ENCODE measurements at places on chromosomes 1 and 21.

- DNase-seq = no peak
Measured at GRCh38 chr1:212295579-212295978, 10.4 kb downstream of the PPP2R5A start.

- DNase-seq = no peak
Measured at GRCh38 chr1:52590266-52590665, 11.9 kb upstream of the GPX7 start.

DNA sequence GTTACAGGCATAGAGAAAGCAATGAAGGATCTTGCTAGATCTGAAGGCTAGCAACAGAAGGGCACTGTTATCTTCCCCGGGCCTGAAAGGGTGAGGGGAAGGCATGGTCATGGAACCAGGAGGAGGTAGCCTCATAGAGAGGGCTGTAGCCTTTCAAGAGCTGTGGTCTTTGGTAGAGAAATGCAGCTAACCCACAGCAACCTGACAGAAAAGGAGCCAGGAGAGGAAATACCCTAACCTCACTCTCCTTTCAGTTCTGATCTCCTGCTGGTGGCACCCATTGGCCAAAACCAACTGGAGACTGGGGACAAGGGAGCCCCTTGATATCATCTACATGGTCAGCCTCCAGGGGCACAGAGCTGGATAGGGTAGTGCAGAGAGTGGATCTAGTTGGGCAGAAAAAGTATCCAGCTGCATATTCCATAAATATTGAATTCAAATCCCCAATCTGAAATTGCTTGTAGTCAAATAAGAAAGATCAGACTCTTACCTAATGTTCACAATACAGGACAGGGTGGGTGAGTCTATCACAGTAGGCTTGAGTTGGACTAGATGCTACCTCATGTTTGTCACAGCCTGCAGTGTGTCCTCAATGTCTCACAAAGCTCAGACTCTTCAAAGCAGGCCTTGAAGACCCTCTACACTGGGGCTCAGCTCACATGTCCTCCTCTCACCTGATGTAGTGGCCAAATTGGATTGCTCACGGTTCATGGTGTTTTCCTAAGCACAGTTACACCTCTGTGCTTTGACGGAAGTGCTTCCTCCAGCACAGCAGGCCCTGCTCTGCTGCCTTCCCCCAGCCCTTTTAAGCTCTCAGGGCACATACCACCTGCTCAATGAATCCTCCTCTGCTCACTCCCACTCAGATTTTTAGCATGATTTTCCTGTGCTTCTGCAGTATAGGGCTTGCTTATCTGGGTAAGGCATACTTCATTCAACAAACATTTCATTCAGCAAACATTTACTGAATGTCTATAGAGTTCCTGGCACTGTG lies 74.1 kb upstream of the JUN start:
- no peak for DNase-seq

DNA sequence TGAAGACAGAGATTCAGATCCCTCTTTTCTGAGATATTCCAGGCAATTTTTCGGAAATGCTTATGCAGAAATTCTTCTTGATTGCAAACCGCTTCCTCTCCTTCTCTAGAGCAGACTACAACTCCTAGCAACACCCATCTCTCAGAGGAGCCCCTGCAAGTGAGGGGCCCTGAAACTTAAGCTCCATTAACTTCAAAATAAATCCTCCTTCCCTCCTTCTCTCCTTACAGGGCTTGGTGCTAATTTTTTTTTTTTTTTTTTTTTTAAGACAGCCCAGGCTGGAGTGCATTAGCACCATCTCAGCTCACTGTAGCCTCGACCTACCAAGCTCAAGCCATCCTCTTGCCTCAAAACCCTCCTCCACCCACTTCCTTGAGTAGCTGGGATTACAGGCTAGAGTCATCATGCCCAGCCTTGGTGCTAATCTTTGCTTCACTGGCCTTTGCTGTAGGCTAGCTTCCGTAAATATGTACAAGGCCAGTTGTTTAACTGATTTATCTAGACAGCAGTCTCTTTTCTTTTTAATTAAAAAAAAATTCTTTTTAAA lies 30.2 kb upstream of the SFPQ start:
- no peak for DNase-seq

DNA sequence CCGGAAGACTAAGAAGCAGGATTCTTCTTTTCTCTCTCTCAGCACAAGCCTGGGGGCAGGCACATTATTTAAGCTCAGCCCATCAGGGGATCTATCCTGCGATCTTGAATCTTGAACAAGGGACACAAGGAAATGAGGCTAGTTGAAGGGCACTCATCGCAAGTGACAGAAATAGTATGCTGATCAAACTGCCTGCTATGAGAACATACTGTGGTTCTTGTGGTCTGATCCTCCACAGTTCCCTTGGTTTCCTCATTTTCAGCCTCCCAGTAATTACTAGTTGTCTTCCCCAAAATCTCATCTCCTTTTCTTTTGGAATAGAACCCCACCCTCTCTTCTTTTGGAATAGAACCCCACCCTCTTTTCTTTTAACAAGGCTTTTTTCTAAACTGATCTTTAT lies 6.5 kb downstream of the ANKRD45 start:
- no peak for DNase-seq

- DNase-seq = peak; percentile 52
Measured at GRCh38 chr1:222464841-222465210, 83.1 kb downstream of the HHIPL2 start.

- peak; percentile 29 for DNase-seq
Measured at GRCh38 chr1:65309304-65310077, at the start of gene DNAJC6. Gene DNAJC6 (plus strand): TSS chr1:65309543. CDS start chr1:65309746, 203 bp downstream.

GRCh38 chr21:29429218-29429617 lies 130.5 kb downstream of the BACH1 start:
- DNase-seq = no peak

DNA sequence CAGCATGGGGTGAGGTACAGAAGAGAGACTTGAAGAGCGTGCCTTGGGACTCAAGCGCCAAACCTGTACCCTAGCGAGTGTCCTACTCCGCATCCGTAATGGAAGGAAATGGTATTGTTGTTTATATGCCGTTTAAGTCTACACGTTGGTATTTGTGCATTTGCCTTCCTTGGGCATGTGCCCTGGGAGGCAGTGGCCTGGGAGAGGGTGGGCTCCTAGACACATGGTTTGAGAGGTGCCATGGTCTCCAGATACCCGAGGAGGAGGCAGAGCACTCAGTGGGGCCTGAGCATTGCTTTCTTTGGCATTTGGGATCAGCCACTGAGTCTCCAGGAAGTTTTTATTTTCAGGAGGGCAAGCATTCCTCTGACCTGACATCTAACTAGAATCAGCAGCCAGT lies 6.5 kb downstream of the ZNF672 start:
- no peak for DNase-seq

DNA sequence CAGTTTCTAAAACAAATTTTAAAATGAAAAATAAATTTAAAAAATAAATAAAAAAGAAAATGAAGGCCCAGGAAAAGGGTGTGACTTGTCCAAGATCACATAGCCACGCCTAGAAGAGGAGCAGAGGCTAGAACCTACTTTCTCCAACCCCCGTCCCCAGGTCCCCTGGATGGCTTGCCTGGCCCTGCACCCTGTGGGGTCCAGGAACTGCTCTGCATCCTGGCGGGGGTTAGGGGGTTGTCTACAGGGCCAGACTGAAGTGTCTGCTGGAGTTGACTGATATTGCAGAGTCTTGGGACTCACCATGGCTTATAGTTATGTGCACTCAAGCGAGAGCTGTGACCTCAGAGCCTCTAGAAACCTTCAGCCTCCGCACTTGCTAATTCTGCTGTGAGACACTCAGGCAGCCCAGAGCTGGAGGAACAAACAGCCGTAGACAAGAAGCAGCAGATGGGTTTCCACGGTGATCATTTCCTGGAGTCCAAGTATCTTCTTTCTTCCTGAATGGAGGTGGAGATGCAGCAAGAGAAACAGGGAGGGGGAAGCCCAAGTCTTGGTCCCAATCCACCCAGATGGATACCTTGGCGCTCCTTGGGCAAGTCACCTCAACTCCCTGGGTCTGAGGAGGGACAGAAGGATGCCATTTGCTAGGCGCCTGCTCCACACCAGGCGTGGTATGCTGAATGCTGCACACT lies 5.2 kb upstream of the EXTL1 start:
- DNase-seq = no peak

DNA sequence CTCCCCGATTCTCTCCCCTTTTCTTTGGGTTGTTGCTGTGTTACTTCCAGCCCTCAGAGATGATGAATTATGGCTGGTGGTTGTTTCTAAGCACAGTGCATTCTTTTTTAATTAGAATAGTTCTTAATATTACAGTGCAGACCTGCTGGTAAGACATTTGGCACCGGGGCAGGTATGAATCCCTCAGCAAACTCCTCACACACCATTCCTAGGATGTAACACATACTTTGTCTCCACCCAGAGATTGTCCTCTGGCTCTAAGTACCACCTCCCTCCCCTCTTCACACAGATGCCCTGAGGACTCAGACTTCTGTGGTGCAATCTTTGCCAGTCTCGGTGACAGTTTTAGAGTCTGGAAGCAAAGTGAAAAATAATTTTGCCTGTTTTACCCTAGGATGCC lies 143.1 kb downstream of the HLX start:
- no peak for DNase-seq

GRCh38 chr1:110554871-110555801 lies 36.2 kb upstream of the KCNA10 start:
- peak; percentile 45 for DNase-seq

- no peak for DNase-seq
Measured at GRCh38 chr1:83765125-83765524, 233.8 kb downstream of the TTLL7 start.

DNA sequence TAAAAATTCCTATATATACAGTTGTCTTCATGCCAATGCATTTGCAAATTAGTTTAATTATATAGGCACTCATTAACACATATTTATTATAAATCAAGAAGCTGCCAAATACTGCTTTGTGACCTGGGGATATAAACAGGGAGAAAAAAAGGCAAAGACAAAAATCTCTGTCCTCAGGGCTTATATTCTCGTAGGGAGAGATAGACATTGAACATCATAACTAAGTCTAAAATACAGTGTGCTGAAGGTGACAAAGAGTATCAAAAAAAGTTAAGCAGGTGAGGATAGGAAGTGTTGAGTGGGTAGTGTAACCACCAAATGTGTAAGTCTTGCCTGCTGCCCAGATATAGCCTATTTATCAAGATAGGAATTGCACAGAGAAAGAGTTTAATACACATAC lies 40.7 kb upstream of the LYPLAL1 start:
- DNase-seq = no peak

GRCh38 chr1:164640686-164641352 lies 81.8 kb downstream of the PBX1 start:
- no peak for DNase-seq

- no peak for DNase-seq
Measured at GRCh38 chr21:34706337-34706736, 37.5 kb downstream of the CLIC6 start.

DNA sequence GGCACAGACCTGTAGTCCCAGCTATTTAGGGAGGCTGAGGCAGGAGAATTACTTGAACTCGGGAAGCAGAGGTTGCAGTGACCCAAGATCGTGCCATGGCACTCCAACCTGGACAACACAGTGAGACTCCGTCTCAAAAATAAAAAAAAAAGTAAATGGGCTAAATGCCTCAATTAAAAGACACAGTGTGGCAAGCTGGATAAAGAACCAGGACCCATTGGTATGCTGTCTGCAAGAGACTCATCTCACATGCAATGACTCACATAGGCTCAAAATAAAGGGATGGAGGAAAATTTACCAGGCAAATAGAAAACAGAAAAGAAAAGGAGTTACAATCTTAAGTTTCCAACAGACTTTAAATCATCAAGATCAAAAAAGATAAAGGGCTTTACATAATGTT lies 40.3 kb downstream of the ACBD6 start:
- no peak for DNase-seq

DNA sequence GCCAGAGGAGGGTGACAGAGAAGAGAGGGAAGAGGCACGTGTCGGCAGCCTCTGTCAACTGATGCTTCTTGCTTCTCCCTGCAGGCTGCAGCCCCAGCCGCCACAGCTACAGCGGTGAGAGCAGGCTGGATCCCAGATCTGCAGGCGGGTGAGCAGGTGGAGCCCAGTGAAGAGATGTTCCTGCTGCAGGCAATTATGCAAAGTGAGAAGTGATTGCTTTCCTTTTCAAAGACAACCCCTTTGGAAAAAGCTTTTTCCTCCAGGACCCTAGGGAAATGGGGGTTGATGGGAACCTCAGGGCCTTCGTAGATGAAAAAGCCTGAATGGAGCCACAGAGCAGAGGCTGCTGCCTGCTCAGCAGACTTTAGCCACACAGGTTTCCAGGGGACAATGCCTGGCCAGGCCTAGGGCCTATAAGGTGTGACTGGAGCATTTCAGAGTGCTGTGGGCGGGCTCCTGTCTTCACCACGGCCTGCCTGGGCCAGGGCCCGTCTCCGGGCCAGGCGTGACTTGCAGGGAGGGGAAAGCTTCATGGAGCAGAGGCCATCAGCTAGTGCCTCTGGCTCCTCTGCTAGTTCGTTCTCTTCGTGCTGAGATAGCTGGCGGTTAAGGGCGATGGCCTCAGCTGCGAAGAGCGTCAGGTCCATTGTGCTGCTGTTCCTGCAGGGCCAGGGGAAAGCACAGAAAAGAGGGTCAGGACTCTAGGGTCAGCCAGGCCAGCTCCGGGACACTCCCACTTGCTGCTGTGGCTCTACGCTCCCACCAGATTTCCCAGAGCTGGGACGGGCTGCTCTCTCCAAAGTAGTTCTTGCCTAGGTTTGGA lies 6.9 kb upstream of the KNCN start:
- no peak for DNase-seq

GRCh38 chr1:87265786-87266185 lies 62.9 kb upstream of the LMO4 start:
- DNase-seq = no peak

DNA sequence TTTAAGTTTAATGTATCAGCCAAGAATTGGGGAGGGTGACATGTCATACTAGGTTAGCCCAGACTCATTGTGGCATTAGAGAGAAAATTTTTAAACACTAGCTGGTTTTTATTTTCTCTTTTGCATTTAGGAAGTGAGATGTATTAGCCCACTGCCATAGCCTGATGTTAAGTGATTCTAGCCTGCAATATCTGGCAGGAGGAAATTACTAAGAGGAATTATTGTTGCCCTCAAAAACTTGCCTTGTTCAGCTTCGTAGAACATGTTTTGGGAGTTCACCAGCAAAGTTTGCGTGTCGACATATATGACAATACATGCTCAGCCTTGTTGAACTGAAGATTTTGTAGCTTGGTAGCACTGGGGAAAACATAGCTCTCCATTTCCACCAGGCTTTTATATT lies 12.5 kb downstream of the ADAM30 start:
- no peak for DNase-seq

- DNase-seq = no peak
Measured at GRCh38 chr1:168324745-168325425, 44.2 kb downstream of the TBX19 start.

GRCh38 chr1:3509721-3510120 lies 55.3 kb downstream of the ARHGEF16 start:
- no peak for DNase-seq

DNA sequence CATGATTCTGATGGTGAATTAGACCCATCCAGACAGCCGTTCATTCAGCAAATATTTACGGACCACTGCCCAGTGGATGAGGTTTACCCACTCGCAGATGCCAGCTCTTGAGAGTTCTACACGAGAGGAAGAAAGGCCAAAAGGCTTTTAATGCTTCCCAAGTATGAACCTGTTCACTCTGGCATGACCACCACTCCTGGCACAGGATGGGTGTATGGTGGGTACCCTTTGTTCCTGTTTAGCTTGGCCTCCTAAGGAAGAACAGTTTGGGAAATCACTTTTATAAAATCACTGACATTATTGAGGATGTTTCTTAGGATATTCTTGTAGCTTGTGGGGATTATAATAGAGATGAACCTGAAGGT lies 67.2 kb downstream of the HMGB4 start:
- DNase-seq = no peak

Measured in activated T-helper 9 cell treated with anti-CD3 and anti-CD28 coated beads, Interleukin-2, amount 50 U/mL, for 16 hours (primary cell).